DMS79 treated with DMSO at 0.1 percent for 48 hours (cell line): ENCODE measurements at places on chromosomes 5 and 9.

GRCh38 chr5:52796516-52797103, 8.9 kb downstream of the ITGA1 start:
- DNase-seq = no peak

DNA sequence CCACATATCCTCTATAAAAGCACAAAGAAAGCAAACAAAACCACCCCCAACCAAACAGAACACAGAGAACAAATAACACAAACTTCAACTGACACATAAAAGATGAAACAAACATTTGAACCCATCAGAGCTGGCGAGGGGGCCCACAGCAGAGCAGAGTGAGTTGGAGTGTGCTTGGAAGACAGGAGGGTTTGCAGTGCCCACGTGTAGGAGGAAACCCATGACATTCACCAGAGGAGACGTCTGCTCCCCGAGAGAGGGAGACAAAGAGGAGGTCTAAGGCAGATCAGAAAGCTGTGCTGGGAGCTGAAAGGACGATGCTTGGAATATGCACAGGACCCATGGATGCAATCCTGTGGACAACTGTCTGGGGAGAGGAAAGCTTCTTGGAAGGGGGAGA, 27.0 kb downstream of the MRPL36 start:
- DNase-seq = no peak

GRCh38 chr9:114096041-114096511, 3.0 kb downstream of the KIF12 start:
- no peak for DNase-seq

DNA sequence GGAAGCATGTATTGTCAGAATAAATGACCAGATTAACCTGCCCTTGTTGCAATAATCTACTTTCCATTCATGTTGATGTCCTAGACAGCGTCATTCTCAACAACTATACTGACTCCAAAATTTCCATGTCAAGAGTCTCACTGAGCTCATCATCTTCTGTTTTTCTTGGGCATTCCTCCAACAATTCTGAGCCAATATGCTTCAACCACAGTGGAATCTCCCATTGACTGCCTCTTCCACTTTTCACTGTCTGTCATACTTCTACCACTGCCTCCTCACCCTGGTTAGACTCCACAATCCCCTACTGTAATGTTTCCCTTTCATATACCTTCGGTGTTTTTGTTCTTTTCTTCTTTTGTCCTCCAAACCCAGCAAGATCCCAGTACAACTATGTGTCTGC, 162.8 kb downstream of the TLE1 start:
- no peak for DNase-seq
